ENCODE measurements at places on chromosomes 12 and 14.

GRCh38 chr12:1799051-1799881, 21.1 kb upstream of the LRTM2 start:
- no peak for DNase-seq

- DNase-seq, result no peak
These were observed 29.1 kb downstream of the MTHFD1 start for GRCh38 chr14:64417055-64417770.

DNA sequence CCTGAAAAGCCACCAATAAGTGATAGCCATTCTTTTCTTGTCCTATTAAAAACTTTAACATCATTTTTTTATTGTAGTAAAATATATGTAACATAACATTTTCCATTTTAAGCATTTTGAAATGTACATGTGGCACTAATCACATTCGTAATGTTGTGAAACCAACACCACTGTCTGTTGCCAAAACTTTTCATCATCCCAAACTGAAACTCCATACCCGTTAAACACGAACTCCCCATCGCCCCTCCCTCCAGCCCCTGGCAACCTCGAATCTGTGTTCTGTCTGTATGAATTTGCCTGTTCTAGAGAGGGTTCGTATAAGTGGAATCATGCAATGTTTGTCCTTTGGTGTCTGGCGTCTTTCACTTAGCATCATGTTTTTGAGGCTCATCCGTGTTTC, 75.9 kb downstream of the CCDC92 start:
- DNase-seq, result no peak

DNA sequence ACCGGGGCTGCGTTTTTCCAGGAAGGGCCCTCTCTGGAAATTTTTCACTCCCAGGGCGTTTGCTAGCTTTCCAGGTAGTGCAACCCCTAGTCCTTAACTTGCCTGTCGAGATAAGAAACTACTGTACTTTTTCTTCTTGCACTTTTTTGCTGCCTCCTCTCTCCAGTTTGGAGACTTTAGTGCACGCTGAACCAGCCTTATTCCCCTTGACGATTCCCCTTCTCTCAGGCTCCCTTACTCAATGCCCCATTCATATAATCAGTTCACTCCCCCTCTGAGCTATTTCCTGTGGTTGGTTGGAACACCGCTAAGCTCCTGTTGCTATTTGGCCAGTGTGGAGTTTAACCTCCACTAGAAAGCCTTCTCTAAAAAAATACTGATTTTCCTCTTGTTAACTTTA, 682 bp downstream of the CREBL2 start:
- no peak for DNase-seq

- no peak for DNase-seq
These were observed 49.7 kb downstream of the TNFAIP2 start for GRCh38 chr14:103172921-103173320.

DNA sequence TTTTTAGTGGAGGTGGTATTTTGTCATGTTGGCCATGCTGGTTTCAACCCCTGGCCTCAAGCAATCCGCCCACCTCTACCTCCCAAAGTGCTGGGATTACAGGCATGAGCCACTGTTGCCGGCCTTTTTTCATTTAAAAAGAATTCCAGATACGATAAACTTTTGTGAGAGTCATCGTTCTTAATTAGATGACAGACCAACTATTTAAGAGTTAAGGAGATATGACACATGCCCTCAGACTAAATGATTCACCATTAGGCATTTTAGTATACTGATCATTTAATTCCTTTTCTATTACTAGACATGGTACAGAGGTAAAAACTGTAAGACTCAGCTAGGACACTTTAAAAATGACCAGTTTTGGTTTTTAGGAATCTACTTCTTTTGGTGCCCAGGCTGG, 2.4 kb downstream of the ANKRD13A start:
- no peak for DNase-seq

DNA sequence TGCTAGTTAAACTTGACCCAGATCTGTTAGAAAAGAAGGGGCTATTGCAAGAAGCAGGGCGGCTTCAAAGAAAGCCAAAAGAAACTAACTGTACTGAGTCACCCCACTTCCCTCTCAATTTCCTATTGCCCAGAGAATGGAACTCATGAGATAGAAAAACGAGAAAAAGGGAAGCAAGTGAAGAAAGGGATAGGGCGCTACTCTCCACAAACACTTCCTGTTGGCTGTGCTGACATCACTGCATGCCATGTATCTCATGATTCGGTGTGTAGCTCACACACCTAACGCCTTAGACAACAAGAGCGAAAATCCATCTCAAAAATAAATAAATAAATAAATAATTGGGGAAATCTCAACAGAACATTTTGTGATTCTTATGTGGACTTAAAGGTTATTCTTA, 13.0 kb upstream of the P2RX4 start:
- DNase-seq, result no peak

DNA sequence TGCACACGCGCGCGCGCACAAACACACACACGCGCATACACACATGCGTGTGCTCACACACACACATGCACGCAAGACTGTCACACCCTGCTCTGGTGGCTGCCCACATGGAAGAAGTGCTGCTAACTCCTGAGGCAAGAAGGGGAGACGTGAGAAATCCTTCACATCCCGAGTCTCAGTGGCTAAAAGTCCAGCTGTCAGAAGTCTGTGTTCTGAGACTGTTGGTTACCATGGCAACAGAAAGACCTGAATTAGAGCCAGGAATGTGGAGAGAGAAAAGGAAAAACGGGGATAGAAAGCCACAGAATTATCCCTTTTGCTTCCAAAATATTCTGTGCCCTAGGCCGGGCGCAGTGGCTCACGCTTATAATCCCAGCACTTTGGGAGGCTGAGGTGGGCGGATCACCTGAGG, 71.2 kb downstream of the PPFIBP1 start:
- DNase-seq, result no peak

DNA sequence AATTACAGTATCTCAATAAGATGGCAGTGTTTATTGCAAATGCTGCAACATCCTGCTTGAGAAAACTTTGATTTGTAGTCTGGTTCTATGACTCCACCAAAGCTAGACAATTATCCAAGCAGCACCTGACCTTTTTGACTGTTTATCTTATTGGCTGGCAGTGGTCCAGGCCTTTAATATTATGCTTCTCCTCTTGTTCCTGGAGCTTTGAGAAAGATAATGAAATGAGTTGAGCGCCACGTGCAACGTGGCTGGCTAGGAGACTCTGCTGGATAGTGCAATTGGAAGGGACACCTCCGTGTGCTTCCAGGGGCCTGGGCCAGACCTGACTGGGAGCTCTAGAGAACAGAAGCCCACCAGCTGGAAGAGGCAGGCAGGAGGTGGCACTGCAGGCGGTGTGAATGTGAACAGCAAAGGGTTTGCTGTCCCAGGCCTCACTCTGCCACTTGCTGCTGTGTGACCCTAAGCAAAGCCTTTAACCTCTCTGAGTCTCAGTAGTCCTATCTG, 349.3 kb downstream of the CACNA1C start:
- DNase-seq, result no peak

GRCh38 chr14:49984424-49984823, 91.5 kb downstream of the ARF6 start:
- no peak for DNase-seq
